T-helper 17 cell (primary cell): ENCODE measurements at places on chromosomes 16 and 17.

- peak overlapping the region; percentile 99 for H3K27ac ChIP-seq
- no peaks in the 10 kb centered on the region for H3K27me3 ChIP-seq
- H3K4me1 ChIP-seq = peaks cover 57% of the 10 kb centered on the region
- H3K36me3 ChIP-seq = peaks cover 4% of the 10 kb centered on the region
- DNase-seq = peak; percentile 47
These were observed 1.6 kb downstream of the LASP1 start for GRCh38 chr17:38871247-38872015.

DNA sequence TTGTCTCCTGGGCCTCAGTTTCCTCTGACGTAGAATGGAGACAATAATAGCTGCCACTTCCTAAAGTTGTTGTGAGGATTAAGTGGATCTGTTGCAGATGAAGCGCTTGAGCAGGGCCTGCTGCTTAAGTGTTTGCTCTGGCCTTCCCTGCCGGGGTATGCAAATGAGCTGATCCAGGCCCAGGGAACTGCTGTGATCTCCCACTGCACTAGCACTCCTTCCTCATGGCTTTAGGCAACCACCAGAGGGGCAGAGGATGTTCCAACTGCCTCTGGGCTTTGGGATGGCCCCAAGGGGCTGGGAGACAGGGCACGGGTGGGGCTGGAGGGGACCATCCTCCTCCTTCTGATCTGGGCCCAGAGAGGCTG lies 6.2 kb downstream of the SBK1 start:
- H3K4me1 ChIP-seq = peaks cover 58% of the 10 kb centered on the region
- peak overlapping the region; percentile 81 for H3K4me3 ChIP-seq
- peaks cover 4% of the 10 kb centered on the region for H3K36me3 ChIP-seq
- H3K27me3 ChIP-seq = no peaks in the 10 kb centered on the region
- no peak for DNase-seq
- H3K27ac ChIP-seq = no peak overlapping the region

DNA sequence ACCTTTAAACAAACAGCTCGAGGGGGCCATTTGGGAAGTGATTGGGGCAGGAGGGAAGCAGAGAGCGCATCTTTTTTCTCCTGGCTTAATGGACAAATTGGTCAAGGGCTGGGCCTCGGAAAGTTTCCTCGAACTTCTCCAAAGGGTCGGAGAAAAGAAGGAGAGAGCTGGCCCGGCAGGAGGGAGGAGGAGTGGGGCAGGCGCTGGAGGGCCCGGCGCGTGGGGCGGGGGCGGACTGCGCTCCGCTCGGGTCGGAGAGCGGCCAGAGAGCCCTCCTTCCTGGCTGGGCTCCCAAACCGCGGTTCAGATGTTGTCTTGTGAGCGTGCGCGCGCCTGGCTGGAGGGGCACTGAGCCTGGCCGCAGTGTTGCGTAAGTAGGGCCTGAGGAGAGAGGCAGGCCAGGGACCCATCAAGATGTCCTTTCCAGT lies 1.2 kb downstream of the MMP2 start:
- no peak overlapping the region for H3K27ac ChIP-seq
- H3K4me3 ChIP-seq = no peak overlapping the region
- no peaks in the 10 kb centered on the region for H3K4me1 ChIP-seq
- no peak for DNase-seq

DNA sequence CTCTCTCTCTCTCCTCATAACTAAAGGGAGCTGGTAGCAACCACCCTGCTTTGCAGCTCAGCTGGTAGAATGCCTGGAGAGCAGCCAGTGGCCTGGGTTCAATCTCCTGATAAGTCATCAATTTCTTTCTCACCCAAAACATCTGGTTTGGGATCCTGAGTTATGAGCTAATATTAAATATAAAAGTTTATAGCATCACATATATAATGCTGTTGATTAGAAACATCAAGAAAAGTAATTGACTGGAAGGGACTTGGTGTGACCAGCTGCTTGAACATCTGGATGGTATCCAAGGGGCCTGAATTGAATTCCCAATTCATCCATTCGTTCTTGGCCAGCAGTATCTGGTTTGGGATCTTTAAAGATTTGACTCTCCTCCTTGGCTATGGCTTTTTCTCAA lies 12.2 kb upstream of the ELAC2 start:
- peak overlapping the region; percentile 34 for H3K27ac ChIP-seq
- peaks cover 2% of the 10 kb centered on the region for H3K36me3 ChIP-seq
- H3K4me1 ChIP-seq = peaks cover 16% of the 10 kb centered on the region
- no peak for DNase-seq

DNA sequence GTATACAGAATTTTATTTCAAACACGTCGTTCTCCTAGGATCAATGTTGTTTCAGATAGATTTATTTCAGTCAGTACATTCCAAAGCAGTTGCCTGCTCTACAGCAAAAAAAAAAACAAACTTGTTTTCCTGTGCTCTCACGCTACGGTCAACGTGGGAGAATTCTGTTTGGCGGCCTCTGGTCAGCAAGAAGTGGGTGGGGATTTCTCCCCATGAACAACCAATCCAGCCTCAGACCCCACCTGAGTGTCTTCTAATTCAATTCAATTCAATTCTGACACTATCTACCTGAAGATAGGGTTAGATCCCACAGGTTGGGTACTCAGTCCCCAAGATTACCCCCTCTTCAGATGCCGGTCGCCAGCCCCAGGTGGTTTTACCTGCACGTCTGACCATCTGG lies 22.1 kb downstream of the C17orf58 start:
- no peaks in the 10 kb centered on the region for H3K36me3 ChIP-seq
- DNase-seq = no peak
- no peaks in the 10 kb centered on the region for H3K4me1 ChIP-seq
- H3K27ac ChIP-seq = no peak overlapping the region
- no peaks in the 10 kb centered on the region for H3K27me3 ChIP-seq

GRCh38 chr17:19728084-19728495 lies 11.7 kb upstream of the SLC47A2 start:
- no peak overlapping the region for H3K4me3 ChIP-seq
- H3K27me3 ChIP-seq = no peaks in the 10 kb centered on the region
- peaks cover 12% of the 10 kb centered on the region for H3K4me1 ChIP-seq

DNA sequence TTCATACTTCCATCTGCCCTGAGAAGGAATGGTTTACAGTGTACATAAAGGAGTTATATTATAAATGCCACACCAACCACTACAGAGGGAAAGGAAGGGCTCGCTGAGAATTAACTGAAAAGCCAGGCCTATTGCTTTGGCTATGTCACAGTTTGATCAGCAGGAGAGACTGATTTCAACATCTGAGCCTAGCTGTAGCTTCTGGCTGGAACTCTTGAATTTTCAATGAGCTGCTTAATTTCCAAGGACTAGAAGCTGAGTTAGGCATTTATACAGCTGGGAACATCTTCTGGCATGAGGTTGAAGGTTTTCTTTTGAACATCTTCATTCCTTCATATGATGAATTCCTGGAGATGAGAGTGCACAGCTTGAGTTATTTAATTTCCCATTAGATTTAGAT lies 47.6 kb upstream of the GNAO1 start:
- no peak overlapping the region for H3K4me3 ChIP-seq
- peaks cover 15% of the 10 kb centered on the region for H3K27me3 ChIP-seq
- H3K36me3 ChIP-seq = no peaks in the 10 kb centered on the region
- DNase-seq = no peak
- no peaks in the 10 kb centered on the region for H3K4me1 ChIP-seq
- H3K27ac ChIP-seq = no peak overlapping the region

DNA sequence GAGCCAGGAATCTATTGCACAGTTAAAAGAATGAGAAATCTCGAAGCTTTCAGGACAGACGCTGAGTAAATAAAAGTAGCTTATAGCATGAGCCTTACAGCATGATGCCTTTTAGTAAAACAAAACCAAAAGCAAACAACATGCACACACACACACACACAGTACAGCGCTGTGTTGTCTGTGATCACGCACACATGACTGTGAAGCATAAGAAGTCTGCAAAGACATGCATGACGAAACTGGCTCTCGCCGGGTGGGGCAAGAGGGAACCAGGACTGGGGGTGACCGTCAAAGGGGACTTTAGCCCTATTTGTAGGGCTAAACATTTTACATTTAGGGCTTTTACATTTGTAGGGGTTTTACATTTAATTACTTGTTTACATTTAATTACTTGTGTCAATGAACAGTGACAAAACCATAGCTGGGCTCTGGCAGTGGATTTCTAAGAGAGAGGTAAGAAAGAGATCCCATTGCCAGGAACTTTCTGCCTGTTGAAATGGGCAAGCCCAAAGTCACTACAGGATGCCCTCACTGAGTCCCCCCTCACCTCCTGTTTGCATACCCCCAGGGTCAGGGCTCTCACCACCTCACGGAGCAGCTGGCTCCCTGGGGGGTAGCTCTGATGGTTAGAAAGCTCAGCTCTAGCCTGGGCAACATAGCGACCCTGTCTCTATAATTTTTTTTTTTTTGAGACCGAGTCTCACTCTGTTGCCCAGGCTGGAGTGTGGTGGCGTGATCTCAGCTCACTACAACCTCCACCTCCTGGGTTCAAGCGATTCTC lies 2.0 kb upstream of the TNFRSF13B start:
- peaks cover 13% of the 10 kb centered on the region for H3K4me1 ChIP-seq
- H3K27me3 ChIP-seq = peaks cover 15% of the 10 kb centered on the region
- H3K4me3 ChIP-seq = no peak overlapping the region
- H3K27ac ChIP-seq = no peak overlapping the region
- DNase-seq = no peak

DNA sequence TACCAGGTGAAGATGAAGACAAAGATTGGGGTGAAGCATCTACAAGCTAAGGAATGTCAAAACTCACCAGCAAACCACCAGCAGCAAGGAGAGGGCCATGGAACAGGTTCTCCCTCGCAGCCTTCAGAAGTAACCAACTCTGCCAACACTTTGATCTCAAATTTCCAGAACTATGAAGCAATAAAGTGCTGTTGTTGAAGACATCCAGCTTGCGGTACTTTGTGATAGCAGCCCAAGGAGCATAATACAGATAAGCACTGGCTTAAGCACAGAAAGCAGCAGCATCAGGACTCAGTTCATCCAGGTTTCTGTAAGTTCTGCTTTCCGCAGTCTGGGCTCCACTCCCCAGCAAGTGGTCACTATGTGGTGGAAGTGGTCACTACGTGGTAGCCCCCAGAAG lies 16.0 kb upstream of the CDRT4 start:
- H3K27me3 ChIP-seq = no peaks in the 10 kb centered on the region
- no peak overlapping the region for H3K27ac ChIP-seq
- DNase-seq = no peak

DNA sequence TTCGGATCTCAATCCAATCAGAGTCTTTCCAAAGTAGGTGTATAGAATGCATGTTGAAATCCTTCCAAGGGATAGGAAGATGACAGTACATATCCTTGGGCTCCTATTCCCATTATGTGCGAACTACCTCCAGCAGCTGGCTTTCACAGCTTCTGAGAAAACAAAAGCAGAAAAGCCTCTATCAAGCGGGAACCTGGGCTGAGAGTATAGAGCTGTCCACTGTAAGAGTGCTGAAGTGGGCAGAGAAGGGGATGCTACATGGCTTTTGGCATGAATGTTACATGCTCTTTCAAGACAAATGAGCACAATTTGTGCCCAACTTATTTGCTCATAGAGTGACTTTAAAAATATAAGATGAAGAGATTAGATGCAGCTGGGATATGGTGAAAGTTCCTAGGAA lies 993.5 kb downstream of the CDH8 start:
- no peaks in the 10 kb centered on the region for H3K4me1 ChIP-seq
- H3K36me3 ChIP-seq = no peaks in the 10 kb centered on the region
- no peaks in the 10 kb centered on the region for H3K27me3 ChIP-seq
- no peak for DNase-seq

DNA sequence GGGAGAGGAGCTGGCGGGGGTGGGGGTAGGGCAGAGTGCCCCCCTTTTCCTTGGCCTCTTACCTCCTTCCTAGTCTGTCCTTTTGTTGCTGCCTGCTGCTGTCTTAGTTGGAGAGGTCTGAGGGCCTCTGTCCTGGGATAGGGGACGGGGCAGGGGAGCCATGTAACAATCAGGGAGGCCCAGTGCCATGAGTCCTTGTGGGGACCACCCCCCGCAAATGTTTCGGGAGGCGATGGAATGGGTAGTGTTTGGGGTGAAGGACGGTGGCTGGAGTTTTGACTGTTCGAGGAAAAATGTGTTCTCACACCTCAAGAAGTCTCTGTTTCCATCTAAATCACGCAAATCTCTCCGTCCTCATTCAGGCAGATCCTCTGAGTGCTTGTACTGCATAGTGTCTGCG lies 99.0 kb downstream of the OR1D5 start:
- H3K4me3 ChIP-seq = no peak overlapping the region
- H3K36me3 ChIP-seq = no peaks in the 10 kb centered on the region
- H3K27ac ChIP-seq = no peak overlapping the region
- DNase-seq = no peak
- no peaks in the 10 kb centered on the region for H3K4me1 ChIP-seq

GRCh38 chr17:80246726-80247125 lies 13.9 kb upstream of the RNF213 start:
- H3K4me3 ChIP-seq = no peak overlapping the region
- no peaks in the 10 kb centered on the region for H3K36me3 ChIP-seq
- peaks cover under 1% of the 10 kb centered on the region for H3K4me1 ChIP-seq

GRCh38 chr16:3983081-3983520 lies 102.6 kb upstream of the CREBBP start:
- H3K4me3 ChIP-seq = no peak overlapping the region
- DNase-seq = no peak
- no peaks in the 10 kb centered on the region for H3K27me3 ChIP-seq
- peak overlapping the region; percentile 43 for H3K27ac ChIP-seq
- H3K36me3 ChIP-seq = peaks cover 5% of the 10 kb centered on the region
- H3K4me1 ChIP-seq = peaks cover 15% of the 10 kb centered on the region

- peaks cover 36% of the 10 kb centered on the region for H3K4me1 ChIP-seq
- H3K27me3 ChIP-seq = no peaks in the 10 kb centered on the region
- DNase-seq = peak; percentile 81
- H3K4me3 ChIP-seq = peak overlapping the region; percentile 53
These were observed 4.2 kb upstream of the MXRA7 start for GRCh38 chr17:76714822-76715495.

DNA sequence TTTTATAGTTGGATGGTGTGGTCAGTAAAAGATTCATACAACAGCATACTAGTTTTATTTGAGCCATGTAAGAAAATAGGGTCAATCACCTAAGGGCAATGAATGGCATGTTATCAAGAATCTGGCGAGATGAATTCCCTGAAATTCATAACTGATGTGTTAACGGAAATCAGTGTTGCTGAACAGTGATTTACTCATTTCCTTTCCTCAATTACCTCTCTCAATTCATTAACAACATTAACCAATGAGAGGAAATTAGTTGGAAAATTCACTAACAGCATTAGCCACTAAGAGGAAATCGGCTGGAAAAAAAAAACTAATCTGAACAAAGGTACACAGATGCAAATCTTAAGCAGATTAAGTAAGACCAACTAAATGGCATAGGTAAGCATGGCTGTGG lies 6.3 kb downstream of the CMTR2 start:
- H3K4me3 ChIP-seq = no peak overlapping the region
- DNase-seq = no peak
- H3K4me1 ChIP-seq = peaks cover under 1% of the 10 kb centered on the region

DNA sequence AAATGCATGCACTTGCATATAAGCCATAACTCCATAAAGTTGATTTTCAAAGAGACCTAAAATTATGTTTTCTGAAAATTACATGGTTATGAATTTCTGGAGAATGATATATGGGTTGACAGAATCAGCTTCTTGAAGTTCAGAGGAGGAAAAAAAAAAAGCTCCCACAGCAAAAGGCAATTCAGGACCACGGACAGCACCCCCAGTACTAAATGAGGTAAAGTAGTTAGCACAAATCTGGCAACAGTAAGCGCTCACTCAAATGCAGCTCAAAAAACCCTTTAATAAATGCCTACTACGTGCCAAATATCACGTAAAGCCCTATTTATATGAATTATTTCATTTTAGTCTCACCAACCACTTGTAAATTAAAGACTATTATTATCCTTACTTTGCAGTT lies 135.2 kb downstream of the SHISA9 start:
- H3K4me3 ChIP-seq = no peak overlapping the region
- H3K27ac ChIP-seq = no peak overlapping the region
- no peaks in the 10 kb centered on the region for H3K4me1 ChIP-seq
- H3K27me3 ChIP-seq = no peaks in the 10 kb centered on the region
- no peak for DNase-seq
- H3K36me3 ChIP-seq = no peaks in the 10 kb centered on the region
